ENCODE measurements at places on chromosomes 1 and 21.

DNA sequence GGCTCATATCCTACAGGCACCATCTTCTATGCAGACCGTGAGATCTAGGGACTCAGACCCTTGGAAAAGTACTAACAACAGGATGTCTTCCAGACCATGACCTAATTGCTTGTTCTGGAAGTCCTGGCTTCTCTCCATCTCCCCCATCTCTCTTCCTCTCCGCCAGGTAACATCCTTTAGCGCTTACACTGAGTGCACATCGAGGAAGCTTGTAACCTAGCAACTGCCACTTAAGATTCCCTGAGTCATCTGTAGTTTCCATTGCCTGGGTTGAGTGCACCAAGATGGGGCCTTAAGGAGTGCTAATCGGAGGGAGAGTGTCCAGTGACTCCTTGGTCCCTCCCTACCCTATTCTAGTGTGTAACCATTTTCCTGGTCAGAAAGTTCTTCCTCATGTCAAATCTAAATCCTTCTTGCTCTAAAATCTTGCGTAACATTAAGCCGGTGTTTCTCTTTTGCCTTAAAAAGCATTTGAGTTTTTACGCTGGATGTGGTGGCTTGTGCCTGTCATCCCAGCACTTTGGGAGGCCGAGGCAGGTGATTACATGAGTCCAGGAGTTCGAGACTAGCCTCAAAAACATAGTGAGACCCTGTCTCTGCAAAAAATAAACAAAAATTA, 9.7 kb downstream of the KLHDC8A start:
- no peak for DNase-seq

GRCh38 chr1:58813361-58813760, 29.5 kb upstream of the JUN start:
- no peak for DNase-seq

GRCh38 chr1:200802865-200803512, 64.3 kb downstream of the CAMSAP2 start:
- peak; percentile 31 for DNase-seq

GRCh38 chr1:23114424-23115079, 54.1 kb downstream of the LUZP1 start:
- DNase-seq: no peak

DNA sequence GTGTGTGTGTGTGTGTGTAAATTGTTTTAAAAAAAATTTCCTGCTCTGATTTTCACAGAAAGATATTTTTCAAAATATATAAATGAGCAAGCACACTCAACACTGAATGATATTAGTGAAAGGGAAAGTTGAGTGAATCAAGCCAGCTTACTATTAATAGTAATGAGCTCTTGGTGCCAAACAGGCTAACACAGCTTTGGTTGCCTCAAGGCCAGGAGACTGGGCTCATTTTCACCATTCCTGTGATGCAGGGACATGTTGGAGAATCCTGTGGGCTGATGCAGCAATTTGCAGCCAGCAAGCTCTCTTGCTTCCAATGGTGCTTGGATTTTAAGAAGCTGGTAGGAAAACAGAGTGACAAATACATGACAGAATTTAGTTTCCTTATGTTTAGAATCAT, 30.2 kb downstream of the PLA2G4A start:
- no peak for DNase-seq

DNA sequence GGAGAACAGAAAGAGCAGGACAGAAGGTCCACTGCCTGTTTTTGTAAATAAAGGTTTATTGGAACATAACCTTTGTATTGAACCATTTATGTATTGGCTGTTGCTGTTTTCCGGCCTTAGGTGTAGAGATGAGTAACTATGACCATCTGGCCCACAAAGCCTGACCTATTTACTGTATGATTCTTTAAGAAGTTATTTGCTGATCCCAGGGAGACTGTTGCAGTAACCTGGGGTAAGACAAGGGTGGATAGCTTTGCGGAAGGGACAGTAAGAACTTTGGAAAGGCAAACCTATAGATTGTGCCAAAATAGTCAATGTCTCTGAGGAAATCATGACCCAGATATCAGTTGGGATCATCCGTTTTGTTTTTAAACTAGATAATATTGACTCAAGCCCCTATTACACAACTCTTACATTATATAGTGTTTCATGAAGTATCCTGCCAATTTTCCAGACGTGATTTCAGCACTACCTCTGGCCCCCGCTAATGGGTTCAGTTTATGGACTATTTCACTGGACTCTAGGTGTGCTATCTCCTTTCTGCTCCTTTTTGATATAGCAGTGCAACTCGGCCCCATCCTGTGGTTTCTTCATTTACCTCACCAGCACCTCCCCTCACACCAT, 20.8 kb upstream of the TLCD4 start:
- DNase-seq: no peak

GRCh38 chr21:29233256-29233546, 65.5 kb upstream of the BACH1 start:
- DNase-seq: no peak

DNA sequence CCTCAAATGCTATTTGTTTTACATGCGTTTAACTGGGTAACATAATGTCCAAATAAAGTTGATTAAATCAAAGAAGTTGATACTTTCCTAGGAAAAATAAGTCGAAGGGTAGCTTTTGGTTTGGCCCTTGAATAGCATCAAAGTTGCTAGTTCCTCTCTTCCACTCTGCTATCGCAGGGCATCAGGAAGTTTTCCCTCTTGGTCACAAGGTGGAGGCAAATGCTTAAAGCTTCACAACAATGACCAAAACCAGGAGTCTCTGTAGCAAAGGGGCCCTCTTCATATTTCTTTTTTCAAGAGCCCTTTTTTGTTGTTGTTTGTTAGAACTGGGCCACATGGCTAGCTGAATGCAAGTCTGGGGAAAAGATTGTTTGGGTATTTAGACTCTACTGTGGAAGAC, 668.4 kb downstream of the KCNT2 start:
- DNase-seq: no peak

- no peak for DNase-seq
Measured at GRCh38 chr1:26225033-26225831, 8.8 kb upstream of the CEP85 start.

- no peak for DNase-seq
Measured at GRCh38 chr21:34857874-34858273, 189.1 kb downstream of the CLIC6 start.

DNA sequence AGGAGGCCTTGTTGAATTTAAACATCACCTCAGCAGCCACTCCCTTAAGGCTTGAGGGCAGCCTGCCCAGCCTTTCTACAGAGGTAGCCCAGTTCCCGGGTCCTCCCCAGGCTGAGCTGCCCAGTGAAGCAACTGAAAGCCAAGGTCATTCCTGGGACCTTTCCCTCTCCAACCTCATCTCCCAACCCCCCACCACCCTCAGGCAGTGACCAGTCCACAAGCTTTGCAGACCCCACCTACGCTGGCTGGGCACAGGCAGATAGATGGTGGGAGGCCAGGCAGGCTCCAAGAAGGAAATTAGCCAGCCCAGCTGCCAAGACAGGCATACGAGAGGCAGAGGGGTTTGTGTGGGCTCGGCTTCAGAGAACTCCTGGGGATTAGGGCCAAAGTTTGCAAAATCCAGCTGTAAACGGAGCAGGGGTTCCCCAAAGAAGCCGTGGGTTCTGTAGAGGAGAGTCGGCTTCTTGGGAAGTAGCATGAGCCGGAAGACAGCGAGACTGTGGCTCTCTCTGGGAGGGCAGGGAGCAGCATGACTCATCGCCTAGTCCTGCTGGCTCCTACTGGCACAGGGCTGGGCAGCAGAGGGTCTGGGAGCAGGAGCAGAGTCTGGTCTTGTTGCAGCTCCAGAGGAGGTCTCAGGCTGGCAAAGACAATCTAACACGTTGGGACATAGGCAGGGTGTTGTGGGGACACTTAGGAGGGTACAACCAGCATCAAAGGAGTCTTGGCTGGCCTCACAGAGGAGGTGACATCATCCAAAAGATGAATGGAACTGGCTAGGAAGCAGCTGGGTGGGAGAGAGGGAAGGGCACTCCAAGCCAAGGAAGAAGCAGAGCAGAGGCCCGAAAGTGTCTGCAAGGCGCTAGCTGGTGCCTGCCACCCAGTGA, 2.8 kb upstream of the ZC3H12A start:
- DNase-seq: no peak

GRCh38 chr1:207971331-207972219, 60.6 kb upstream of the CD34 start:
- DNase-seq: no peak

DNA sequence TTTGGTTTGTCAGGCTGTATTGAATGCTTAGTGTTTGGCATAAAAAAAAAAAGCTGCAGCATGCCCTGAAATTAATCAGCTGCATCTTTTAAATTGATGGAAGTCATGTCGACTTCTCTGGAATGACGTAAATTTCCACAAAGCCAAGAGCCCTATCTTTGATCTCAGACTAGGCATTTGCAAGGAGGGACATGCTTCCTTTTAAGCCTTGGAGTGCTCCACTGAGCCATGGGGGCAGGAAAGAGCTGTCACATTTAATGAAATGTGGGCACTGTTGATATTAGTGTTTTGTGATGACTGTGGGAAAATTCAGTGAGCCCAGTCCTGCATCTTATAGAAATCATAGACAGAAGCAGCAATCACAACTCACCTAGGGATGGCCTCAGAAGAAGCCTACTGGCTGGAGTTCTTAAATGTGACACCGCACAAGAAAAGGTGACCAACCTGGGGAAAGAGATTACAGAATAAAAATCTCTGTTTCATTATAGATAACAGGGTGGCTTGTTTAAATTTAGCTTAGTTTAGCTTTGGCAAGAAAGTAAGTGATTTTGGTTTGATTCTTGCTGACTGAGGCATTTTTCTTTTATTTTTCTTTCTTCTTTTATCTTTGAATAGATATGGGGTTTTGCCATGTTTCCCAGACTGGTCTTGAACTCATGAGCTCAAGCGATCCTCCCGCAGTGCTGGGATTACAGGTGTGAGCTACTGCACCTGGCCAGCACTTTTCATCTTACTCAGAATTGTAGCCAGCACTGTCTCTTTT, 188.2 kb downstream of the HHAT start:
- DNase-seq: no peak

GRCh38 chr1:30748699-30749401, 8.7 kb downstream of the LAPTM5 start:
- no peak for DNase-seq

DNA sequence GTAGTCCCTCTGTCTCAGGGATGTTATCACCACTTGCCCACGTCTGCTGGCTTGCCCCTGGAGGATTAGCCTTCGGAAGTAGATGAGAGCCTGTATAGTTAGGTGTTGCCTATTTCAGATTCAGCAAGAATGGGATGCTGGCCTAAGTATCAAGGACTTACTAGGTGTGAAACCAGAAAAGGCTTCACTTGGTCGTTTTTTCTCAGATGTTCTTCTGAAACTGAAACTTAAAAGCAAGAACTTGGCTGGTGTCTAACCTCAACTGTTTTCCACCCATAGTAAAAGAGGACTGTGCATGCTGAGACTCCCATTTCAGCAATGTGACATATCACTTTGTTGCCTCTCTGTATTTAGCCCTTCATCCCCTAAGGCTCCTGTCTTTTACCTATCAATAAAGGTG, 67.0 kb upstream of the LRRC53 start:
- DNase-seq: no peak

DNA sequence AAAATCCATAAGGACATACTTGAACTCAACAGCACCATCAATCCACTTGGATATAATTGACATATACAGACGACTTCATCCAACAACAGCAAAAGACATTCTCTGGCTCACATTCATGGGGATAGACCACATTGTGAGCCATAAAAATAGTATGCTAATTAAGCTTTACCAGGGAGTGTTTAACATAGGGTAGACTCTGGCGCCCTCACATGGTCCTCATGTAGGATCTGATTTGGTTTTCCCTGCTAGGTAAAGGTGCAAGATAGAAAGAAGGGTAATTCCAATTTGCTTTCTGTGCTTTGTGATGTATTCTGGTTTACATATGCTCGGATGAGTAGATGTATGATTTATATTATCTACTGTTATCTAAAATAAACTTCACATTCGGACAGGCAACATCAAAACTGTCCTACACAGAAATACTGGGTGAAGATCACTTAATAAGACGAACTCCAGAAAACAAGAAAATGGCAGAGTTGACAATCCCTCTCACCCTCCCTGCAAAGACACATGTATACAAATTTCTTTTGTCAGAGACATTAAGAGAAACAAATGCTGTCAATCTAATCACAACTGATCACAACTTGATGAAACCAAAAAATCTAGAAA, 27.7 kb downstream of the CR1L start:
- DNase-seq: no peak

DNA sequence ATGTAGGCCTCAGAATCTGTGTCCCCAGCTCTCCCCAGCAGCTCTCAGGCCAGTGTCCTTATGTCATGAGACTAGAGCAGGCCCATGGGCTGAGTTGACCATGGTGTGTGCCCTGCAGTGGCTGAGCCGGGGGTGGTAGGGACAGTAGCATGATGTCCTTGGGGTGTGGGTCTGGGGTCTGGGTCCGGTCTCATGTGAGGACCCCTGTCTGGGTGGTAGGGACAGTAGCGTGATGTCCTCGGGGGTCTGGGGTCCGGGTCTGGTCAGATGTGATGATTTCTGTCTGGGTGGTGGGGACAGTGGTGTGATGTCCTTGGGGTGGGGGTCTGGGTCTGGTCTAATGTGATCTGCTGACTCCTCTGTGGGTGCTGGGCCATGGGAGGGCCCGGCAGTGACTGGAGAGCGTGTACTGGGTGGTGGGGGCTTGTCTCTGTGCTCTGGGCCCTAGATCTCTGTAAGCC, 64.5 kb downstream of the OBSCN start:
- no peak for DNase-seq

DNA sequence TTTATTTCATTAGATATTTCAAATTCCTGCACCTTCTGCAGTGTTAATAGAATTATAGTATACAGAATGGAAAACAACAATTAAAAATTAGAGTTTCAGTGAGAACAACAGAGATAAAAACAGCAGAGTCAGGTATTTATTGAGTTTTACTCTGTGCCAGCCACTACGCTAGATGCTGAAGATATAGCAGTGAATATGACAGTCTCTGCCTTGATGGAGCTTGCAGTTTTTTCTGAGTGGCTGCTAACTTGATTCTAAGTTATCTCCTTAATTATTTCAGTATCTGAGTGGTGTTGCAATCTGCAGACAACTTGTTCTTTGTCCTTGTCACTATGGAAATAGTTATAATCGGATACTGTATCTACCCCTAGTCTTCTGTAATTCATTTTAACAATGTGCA, 384.3 kb upstream of the ZRANB2 start:
- DNase-seq: no peak

DNA sequence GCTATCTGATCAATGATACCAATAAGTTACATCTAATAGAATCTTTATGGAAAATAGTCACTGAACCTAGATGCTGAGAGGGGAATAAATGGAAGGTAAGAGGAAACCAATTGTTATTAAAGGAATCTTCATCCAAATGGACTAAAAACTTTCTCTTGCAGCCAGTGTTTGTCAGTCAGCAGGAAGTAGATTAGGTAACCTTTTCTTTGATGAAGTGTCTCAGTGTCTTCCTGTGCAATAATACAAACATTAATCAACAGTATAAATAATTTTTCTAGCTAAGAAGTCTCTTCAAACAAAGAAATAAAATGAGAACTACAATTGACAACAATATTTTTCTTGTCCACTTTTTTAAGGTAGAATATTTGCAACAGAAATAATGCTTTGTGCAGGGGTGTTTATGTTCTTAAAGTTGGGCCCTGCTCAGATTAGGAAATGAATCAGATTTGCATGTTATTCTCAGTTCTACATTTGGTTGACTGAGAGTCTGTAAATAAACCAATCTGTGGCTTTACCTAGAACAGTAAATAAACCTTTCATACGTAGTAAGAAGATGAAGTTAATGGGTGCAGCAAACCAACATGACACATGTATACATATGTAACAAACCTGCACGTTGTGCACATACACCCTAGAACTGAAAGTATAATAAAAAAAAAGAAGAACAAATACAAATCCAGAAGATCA, 391.4 kb downstream of the MRPL39 start:
- no peak for DNase-seq
